ENCODE measurements at places on chromosomes 7 and 10. TPM values are rescaled to one million over a fixed set of nuclear protein-coding genes. Genes with fewer than 3 reads are reported as not detected.
A peak's percentile ranks its signal among the peaks of the same experiment; 100 is the strongest.

DNA sequence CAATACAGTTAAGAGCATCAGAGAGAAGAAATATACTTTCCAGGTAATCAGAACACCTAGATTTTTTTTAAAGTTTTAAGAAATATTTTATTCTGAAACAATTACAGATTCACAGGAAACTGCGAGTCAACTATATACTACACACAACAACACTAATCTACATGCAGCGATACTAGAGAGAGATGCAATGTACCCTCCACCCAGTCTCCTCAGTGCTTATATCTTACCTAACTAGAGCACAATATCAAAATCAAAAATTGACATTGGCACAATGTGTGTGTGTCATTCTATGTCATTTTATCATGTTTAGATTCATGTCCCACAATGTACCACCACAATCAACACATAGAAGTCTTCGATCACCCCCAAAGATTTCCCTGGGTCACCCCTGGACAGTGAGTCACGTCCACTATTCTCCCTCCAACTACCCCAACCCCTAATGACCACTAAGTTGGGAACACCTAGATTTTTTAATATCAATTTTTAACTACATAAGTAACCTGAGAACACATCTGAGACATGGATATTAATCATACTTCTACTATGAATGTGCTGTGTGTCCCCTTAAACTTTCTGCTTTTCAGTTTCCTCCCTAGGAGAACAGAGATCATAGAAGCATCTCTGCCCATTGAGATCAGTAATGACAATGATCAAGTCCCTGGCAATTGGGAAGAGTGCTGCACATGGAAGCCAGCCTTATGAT, 86.5 kb downstream of the GSAP start:
- no peak for DNase-seq

GRCh38 chr7:123845823-123846216, 851 bp downstream of the HYAL4 start:
- DNase-seq: no peak

- no peak for DNase-seq
Observed at GRCh38 chr7:64907641-64908326, 4.7 kb downstream of the ZNF273 start.

DNA sequence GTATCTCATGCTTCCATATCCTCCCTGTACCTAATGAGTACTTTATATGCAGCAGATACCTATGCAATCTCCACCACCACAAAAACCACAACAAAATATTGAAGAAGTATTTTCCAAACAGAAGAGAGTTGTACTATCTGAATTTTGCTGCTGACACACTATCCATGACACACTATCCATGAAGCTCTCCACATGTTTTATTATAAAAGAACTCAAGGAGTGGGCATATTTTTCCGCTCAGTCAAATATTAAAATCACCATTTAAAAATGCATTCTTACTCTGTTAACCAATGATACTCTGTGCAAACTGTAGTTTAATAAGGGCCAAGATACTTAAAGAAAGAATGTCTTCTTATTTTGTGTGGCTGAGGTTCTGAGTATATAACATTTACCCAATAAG, 2.8 kb downstream of the BET1 start:
- DNase-seq: no peak

- no peak for DNase-seq
Observed at GRCh38 chr7:92808006-92808405, 28.4 kb downstream of the CDK6 start.

GRCh38 chr10:132283604-132284382, 24.0 kb downstream of the STK32C start:
- no peak for DNase-seq

- no peak for DNase-seq
Observed at GRCh38 chr7:15041226-15041625, 138.7 kb upstream of the DGKB start.

- DNase-seq: no peak
Observed at GRCh38 chr7:19964246-19964645, 190.8 kb upstream of the TMEM196 start.

DNA sequence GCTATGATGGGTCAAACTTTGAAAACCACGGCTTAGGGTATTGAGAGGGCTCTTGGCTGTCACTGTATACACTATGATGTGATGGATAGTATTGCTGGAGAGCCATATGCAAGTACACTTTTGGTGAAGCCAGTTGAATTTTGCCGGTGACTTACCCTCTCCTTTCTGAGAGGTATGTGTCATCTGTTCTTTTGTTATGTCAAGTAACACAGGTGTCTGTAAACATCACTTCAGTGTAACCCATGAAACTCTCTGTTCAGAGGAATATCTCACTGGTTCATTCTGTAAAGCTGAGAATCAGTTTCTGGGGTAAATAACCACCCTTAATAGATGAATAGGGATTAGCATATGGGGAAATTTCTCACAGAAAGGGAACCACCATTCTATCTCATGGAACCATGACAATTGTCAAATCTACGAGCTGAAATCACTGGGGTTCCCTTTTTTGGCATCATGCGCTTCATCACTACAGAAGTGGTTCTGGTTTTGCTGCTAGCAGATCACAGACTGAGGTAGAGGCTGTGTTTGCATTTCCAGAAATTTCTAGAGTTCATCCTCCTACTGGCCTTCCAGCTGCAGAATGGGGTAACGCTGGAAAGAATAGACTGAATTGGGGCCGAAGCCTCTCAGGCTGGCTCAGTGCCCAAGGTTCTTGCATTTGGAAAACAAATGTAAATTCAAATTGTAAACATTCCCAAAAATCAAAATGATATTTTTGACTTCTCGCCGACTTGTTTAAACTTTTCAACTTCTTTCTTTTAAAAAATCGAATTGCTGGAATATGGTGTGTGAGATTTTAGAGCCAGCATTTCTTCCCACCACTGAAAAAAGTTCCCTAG, 83.3 kb upstream of the CREB5 start:
- DNase-seq: no peak

- DNase-seq: no peak
Observed at GRCh38 chr7:138072726-138073125, 3.5 kb upstream of the AKR1D1 start.

GRCh38 chr10:93363891-93364648, 118.1 kb downstream of the MYOF start:
- DNase-seq: peak; percentile 80

The CUTC gene
- 33.2 TPM for total RNA-seq

The PDE1C gene
- total RNA-seq: 220 TPM

The ZNF680 gene
- total RNA-seq: 28.2 TPM

Data from cardiac septum (tissue), 1 donor.